ENCODE measurements at places on chromosomes 5 and 9.

- no peak for DNase-seq
Observed at GRCh38 chr9:6247266-6247665, 31.7 kb downstream of the IL33 start.

DNA sequence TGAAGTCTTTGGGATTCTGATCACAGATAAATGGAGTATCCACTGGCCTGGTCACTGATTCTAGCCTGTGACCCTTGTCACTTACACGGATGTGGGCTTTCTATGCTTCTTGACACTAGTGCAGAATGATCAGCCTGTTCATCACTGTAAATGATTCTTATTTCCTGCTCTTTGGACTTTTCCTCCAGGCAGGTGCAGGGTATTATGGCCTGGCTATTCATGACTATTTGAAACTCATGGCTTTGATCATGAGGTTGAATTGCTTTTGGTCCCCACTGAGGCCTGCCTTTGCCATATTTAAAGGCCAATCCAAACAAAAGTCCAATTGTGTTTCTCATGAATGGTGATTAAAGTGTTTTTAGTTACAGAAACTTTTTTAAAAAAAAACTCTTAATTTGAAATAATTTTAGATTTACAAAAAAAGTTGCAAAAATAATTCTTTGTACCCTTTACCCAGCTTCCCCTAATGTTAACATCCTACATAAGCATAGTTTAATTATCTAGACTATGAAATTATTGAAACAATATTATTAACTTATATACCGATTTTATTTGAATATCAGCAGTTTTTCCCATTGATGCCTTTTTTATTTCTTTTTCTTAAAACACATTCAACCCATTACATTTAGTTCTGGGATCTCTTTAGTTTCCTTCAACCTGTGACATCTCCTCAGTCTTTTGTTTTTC, 68.1 kb downstream of the GALNT10 start:
- no peak for DNase-seq

DNA sequence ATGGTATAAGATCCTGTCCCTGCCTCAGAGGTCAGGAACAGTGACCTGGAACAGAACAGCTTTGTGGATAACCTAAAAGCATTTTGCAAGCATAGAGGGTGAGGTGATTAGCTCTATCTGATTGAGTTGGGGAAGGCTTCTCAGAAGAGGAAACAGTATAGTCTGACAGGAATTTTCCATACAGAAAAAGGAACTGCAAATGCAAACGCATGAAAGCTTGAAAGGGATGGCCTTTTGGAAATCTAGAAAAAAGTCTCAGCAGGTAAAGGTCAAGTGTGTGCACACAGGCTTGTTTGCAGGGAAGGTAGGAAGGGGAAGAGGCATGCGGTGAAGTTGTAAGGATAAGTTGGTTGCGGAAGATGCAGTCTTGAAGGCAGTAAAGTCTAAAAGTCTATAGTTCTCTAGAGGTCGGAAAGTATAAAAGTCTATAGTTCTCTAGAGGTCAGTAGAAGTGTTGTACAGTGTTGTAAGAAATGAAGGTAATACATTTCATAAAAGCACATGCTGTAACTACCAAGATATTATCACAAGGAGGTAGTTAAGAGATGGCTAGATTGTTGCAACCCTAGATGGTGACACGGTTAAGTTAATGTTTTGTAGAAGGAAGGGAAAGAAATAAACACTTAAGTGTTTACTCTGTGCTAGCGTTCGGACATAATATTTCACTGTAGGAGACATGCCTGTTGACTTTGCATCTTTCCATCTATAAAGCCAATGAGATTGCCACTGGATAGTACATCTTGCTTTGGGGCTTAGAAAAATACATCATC, 16.7 kb upstream of the HSPB3 start:
- no peak for DNase-seq

DNA sequence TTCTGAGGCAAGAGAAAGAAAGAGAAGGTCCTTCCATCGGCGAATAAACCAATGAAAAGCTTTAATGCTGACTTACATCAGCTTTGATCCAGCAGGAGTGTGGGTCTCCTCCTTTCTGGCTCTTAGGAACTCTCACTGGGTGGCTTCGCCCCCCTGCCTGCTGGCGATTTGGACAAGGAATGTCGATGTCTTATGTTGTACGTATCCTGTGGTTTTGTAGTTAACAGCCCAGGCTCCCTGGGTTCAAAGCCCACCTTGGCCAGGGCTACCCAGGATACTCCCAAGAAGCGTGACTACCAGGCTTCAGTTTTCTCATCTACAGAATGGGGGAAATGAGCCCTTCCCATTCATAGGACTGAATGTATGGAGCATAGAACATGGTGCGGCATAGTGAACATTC, 124.2 kb downstream of the ROR2 start:
- DNase-seq = no peak

- no peak for DNase-seq
Observed at GRCh38 chr9:121663591-121663990, 12.2 kb downstream of the DAB2IP start.

- no peak for DNase-seq
Observed at GRCh38 chr9:136543280-136543679, 2.6 kb downstream of the NOTCH1 start.

GRCh38 chr5:103480246-103480645, 82.3 kb downstream of the NUDT12 start:
- DNase-seq = no peak

DNA sequence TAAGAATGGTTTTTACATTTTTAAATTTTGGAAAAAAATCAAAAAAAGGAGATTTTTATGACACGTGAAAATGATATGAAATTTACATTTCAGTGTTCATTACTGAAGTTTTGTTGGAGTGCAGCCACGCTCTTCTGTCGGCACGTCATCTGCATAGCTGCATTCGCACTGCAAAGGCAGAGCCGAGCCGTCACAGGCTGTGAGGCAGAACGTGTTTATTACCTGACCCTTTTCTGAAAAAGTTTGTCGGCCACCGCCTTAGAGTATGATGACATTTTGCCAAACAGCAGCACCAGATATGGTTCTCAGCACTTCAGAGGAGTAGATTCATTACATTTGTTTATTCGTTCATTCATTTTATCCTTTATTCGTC, 24.1 kb downstream of the HRH2 start:
- no peak for DNase-seq

DNA sequence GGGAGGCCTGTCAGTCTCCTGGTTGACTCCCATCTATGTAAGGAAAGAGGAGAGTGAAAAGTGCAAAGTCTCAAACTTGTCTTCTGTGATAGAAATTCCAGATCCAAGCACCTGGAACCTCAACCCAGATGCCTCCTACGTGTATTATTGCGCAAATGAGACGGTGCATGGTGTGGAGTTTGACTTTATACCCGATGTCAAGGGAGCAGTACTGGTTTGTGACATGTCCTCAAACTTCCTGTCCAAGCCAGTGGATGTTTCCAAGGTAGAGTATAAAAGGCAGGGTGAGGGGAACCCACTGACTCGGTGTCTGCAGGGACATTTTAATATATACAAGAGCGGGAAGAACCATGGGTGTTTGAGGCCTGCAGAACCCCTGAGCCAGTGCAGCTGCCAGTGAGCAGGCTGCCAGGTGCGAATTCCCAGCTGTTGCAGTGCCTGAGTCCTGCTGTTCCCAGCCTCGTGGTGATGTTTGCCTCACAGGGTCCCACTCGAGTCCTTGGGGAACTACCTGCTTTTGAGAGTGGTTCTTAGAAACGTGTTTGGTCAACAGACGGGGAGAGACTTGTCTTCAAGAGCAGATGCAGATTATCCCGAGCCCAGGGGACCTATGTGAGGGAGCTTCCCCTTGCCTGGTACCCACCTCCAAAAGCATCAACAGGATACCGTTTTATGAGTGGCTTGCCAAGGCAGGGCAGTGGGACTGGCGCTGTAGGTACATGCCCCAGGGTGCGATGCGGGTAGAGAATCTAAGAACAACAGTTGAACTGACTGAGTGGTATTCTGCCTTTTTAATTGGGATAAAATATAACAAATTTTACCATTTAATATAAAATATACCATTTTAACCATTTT, 9.5 kb downstream of the PSAT1 start:
- DNase-seq = no peak

DNA sequence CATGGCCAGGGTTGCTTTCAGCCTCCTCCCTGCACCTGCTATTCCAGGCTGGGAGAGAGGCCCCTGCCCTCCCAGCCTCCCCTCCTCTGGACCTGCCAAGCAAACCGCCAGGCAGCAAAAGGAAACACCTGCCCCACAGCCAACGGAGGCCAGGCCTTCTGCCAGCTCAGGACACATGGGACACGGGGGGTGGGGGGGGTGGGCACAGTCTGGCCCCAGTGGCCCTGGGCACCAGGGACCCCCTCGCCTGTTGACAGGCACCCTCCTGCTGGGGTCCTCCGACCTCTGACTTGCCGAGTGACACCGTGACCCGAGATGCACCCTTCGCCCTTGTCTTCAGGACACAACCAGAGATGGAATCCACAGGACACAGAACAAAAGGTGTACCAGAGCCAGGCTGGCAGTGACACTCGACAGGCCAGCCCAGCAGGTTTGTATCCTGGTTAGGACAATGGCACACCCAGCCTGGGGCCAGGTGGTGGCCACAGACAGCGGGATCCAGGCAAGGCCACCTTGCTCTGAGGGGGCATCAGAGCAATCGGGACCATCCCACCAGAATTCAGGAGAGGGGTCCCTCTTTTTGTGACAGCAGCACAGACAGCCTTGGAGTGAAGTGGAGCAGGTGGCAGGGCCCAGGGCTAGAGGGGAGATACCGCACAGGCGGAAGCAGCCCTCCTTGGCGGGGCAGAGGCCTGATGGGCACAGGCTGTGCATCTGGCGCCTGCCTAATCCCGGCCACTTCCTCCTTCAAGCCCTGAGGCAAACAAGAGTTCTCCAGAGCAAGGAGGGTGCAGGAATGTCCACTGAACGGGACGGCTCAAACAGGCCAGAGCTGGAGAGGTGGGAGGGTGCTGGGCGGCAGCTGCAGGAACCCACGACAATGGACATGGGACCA, 1.3 kb upstream of the TMEM210 start:
- peak; percentile 35 for DNase-seq

- DNase-seq = no peak
Observed at GRCh38 chr9:16987026-16987425, 116.6 kb upstream of the BNC2 start.

GRCh38 chr5:83496626-83497025, 25.1 kb downstream of the VCAN start:
- no peak for DNase-seq

GRCh38 chr9:13322828-13323550, 43.5 kb upstream of the MPDZ start:
- no peak for DNase-seq

- DNase-seq = no peak
Observed at GRCh38 chr5:61402970-61403900, 71.2 kb downstream of the ZSWIM6 start.

DNA sequence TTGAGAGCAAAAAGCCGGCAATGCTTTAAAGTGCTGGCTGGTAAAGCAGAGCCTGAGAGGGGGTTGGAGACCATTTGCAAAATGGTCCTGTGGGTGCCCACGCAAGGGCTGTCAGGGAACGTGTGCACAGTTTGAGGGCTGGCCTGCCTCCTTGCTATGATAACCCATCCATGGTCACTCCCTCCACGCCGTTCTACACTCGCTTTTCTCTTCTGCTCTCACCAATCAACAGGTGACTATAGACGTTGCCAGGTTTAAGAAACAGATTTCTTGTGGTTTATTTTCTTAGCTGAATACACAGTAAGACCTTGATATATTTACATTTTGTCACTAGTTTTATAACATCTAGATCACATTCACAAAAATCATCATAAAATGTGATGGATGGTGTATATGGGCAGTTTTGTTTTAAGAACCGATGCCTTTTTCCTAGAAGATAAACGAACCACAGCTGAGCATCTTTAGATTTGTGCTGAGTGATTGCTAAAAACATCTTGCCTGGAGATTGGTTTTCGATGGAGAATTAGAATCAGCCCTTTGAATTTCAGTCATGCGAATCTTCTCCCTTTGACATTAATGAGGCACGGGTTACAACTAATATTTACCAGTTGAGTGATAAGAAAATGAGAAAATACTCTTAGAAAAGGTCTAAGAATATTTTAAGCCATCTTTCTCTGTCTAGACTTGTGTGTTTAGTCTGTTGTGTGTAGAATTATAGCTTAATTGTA, 13.9 kb downstream of the MAP1B start:
- DNase-seq = peak; percentile 11

GRCh38 chr5:87152886-87153285, 114.8 kb upstream of the RASA1 start:
- DNase-seq = no peak
